ENCODE measurements at places on chromosomes 12 and 14.
A peak's percentile ranks its signal among the peaks of the same experiment; 100 is the strongest.

DNA sequence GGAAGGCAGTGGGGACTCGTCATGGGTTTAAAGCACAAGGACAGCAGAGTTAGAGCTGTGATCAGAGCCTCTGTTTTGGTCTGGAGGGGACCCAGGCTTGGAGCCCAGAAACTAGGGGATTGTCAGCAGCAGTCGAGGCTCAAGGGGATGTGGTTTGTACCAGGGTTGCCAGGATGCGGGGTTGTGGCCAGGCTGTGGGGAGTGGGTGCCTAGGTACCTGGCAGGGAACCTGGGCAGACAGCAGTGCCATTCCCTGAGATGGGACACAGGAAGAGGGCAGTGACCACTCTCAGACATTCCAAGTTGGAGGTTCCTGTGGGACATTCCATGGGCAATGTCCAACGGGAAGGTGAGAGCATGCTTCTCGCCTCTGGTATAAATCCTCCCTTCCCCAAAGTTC is 222.3 kb downstream of the SLC41A2 start:
- no peak for DNase-seq

GRCh38 chr12:76220980-76221379 is 127.2 kb downstream of the BBS10 start:
- DNase-seq = no peak

DNA sequence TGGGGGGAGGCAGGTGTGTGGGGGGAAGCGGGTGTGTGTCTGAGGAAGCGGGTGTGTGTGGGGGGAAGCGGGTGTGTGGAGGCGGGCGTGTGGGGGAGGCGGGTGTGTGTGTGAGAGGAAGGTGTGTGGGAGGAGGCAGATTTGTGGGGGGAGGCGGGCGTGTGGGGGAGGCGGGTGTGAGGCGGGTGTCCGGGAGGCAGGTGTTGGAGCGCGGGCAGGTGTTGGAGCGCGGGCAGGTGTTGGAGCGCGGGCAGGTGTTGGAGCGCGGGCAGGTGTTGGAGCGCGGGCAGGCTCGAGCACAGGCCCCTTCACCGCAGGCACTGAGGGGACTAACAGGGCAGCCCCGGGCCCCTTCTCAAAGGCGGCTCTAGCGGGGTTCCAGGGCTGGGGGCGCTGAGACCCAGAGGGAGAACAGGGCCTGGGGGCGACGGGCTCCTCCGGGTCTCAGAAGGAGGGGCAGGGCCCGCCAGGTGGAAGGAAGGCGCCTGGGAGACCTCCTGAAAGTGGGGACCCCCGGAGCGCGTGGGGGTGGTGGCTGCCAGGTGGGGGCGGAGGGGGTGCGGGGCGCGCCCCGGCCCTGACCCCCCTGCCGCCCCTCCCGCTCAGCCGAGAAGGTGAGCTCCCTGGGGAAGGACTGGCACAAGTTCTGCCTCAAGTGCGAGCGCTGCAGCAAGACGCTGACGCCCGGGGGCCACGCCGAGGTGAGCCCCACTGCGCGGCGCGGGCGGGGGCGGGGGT is 3.2 kb downstream of the CRIP2 start:
- no peak for DNase-seq

DNA sequence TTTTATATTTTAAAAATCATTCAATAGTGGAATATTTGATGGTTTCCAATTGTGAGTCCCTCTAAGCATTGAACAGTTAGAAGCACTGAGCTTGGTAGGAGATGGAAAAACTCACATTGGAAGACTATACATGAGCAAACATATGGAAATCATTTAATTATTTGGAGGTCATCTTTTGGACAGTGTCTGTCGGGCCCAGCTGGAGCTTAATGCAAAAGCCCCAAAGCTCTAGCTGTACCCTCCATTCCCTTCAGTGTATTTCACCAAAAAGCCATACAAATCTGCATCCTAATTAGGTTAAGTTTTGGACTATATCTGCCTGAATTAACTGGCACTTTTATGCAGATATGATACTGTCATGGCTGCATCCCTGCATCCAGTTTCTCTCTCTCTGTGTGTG is 365.7 kb downstream of the FLRT2 start:
- no peak for DNase-seq

DNA sequence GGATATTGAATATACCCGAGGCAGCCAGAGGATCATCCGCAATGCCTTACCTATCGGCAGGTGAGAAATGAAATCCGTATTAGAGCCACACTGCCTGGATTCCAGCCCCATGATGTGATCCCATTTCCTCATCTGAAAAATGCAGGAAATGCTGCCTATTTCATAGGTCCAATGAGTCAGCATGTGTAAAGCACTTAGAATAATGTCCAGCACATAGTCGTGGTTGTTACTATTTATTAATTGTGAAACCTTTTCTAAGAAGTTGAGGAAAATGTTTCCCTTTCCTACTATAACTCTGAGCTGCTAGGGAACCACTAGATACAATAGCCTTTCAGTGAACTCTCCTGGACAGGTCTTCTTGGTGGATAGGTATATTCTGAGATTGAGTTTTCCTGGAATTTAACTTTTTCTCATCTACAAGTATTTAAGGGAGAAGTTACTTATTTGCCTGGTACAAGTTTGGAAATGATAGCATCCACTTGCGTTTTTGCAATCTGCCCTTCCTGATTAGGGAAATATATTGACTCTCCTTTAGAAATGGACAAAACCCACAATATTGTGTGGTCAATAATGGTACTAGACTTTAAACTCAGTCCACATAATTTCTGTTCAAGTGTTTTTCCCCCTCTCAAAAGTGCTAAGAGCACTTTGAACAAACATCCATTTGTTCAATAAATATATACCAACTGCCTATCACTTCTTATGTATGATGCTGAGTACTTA is 12.2 kb downstream of the POLR3B start:
- no peak for DNase-seq

GRCh38 chr12:6018265-6018664 is 73.2 kb upstream of the ANO2 start:
- DNase-seq = no peak

- no peak for DNase-seq
Observed at GRCh38 chr12:131108177-131108955, 154.7 kb downstream of the ADGRD1 start.

DNA sequence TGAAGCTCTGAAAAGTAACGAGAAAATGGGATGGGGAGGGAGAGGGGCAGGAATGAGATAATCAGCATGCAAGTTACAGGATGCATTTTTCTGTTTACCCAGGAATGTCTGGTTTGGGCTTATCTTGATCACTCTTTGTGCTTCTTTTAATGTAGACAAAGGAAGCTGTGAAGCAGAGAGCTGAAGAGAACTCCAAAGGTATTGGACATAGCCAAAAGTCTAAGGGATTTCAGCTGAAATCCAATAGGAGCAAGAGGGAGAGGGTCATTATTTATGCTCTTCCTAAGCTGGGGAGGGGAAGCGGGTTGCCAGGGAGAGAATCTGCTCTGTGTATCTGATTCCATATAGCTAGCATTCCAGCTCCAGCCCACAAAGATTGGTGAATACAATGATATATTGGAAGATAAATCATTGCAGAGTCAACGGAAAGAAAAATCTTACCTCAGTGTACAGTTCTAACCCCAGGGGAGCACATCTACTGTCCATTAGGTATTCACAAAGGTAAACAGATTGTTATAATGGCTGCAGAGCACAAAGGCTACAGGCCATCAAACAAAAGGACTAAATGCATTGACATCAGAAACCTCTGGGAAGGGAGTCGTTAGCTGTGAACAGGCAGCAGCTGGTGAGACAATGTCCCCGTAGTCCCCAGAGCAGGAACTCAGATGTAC is 61.0 kb upstream of the PELI2 start:
- DNase-seq = no peak

- no peak for DNase-seq
Observed at GRCh38 chr12:32201096-32201495, 94.4 kb downstream of the BICD1 start.

- DNase-seq = no peak
Observed at GRCh38 chr14:95174184-95174792, 17.0 kb upstream of the DICER1 start.

GRCh38 chr12:80232837-80233236 is 133.5 kb downstream of the OTOGL start:
- DNase-seq = no peak

GRCh38 chr14:77862154-77862786 is 62.4 kb downstream of the ADCK1 start:
- DNase-seq = peak; percentile 45

GRCh38 chr12:104785886-104786285 is 172.2 kb downstream of the SLC41A2 start:
- no peak for DNase-seq

- DNase-seq = no peak
Observed at GRCh38 chr12:5439371-5439771, 7.5 kb downstream of the NTF3 start.
